ENCODE measurements at places on chromosomes 4 and X. TPM values are rescaled to one million over a fixed set of nuclear protein-coding genes. Genes with fewer than 3 reads are reported as not detected.

DNA sequence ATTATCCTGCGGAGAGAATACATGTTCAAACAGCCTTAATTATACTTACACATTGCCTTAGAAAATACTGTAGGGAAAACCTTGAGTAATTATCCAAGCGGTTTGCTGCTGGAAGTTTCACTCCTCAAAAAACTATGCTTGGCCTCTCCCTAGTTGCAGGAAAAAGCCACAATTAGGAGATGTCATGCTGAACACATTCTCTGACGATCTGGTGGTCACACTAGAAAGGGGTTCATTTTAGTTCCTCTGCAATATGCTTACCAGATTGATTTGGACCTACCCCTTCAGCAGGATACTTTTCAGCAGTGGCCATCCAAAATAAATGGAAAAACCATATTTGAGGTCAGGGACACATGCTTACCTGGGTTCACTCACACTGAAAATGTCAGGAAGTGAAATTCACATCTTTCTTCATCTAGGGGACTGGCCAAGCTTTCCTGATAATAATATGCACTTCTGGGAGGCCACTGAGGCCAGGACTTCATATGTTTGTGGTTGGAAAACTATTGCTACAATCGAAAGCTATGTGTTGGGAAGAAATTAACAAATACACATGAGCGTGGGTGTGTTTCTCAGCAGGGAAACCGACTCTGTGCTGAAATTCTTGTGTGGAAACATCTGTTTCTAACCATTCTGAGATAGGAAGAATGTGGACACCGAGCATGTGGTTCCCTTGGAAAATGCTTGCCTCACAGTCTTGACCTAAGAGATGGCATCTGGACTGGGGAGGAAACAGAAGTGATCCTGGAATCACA, 68.8 kb downstream of the ATXN3L start:
- peak; percentile 53 for DNase-seq

NUDT11 gene
- polyA plus RNA-seq = 4.6 TPM

OGT gene
- 46.5 TPM for polyA plus RNA-seq

SSX7 gene
- not detected for polyA plus RNA-seq

SOWAHD gene
- 1.3 TPM for polyA plus RNA-seq

CSTF2 gene
- polyA plus RNA-seq = 13.0 TPM

GRCh38 chr4:155433636-155434360, 57.0 kb upstream of the MAP9 start:
- no peak for DNase-seq

DNA sequence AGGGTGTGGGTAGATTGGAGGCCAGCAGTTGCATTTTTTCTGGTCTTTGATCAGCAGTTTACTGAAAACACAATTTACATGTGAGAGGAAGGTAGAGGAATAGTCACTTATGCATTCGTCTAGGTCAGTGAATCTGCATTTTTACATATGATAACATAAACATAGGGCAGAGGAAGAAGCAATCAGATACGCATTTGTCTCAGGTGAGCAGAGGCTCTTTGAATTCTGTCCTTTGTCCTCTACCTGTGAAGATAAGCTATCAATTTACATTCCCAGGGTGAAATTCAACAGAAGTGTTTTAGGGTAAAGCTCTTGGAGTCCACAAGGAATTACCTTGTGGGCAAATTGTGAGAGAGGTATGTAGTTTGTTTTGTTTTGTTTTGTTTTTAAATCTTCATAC, 306.5 kb downstream of the MAGEB5 start:
- DNase-seq = no peak

ARSJ gene
- polyA plus RNA-seq = 7.6 TPM

GRCh38 chr4:3302173-3302785, 9.5 kb downstream of the RGS12 start:
- no peak for DNase-seq

Measured in hepatocyte (in vitro differentiated cells).